ENCODE measurements at places on chromosomes 11 and 22. TPM values are rescaled to one million over a fixed set of nuclear protein-coding genes. Genes with fewer than 3 reads are reported as not detected.

- DNase-seq = peak; percentile 94
Observed at GRCh38 chr11:110196241-110196754, 100.1 kb downstream of the RDX start.

DNA sequence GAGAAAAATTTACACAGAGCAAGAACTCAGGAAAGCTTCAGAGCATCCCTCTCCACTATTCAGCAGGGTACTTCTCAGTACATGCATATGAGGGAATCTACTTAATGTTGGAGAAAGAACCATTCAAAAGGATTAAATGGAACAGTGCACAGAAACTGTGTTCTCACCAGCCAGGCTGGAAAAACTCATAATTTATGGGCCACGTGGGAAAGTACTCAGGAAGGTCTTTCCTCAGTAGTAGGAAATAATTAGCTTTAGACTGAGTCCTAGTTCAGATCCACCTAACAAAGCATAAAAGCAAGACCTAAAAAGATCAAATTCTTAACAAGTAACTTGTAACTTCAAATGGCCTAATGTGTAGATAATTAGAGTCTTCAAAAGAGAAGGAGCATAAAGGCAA is 134.0 kb downstream of the FAM76B start:
- DNase-seq = no peak

DNA sequence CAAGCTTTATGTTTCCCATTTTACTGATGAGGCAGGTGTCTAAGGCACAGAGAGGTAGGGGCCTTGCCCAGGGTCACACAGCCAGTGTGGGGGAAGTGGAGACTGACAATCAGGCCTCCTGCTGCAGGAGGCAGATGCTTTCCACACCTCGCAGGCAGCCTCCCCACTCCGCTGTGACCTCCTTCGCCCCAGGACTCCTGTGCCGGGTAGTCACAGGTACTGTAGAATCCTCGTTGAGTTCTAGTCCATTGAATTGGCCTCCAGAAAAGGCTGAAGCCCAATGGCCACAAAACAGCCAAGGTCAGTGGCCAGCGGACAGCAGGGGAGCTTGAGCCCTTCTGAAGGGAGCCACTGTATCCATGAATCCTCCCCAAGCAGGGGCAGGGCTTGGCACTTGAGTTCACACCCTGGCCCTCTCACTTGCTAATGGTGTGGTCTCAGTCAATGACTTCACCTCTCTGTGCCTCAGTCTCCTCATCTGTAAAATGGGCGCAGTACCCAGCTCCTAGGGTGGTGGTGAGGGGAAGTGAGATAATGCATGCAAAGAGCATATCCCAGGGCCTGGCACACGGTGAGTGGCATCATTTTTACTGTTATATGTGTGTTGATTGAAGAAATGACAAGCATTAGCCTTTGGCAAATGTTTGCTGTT is 1.1 kb upstream of the FXYD2 start:
- no peak for DNase-seq

- DNase-seq = no peak
Observed at GRCh38 chr11:65482306-65482850, 16.5 kb upstream of the MALAT1 start.

GRCh38 chr11:17541330-17541885 is 2.8 kb downstream of the USH1C start:
- peak; percentile 39 for DNase-seq

DNA sequence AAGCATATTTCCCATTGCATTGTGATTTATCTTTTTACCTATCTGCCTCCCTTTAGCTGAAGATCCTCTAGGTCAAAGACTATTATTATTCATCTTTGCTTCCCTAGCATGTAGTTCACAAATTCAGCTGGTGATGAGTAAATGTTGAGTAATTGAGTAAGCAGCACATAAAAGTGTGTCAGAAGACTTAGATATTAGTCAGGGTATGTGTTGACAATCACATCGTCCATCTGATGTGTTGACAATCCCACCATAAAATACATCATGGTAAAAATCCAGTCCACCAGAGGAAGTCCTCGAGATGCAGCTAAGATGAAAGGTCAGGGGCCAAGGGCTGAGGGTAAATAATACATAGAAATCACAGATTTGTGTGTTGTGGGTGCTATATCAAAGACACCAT is 22.9 kb upstream of the ABTB2 start:
- DNase-seq = peak; percentile 85

DNA sequence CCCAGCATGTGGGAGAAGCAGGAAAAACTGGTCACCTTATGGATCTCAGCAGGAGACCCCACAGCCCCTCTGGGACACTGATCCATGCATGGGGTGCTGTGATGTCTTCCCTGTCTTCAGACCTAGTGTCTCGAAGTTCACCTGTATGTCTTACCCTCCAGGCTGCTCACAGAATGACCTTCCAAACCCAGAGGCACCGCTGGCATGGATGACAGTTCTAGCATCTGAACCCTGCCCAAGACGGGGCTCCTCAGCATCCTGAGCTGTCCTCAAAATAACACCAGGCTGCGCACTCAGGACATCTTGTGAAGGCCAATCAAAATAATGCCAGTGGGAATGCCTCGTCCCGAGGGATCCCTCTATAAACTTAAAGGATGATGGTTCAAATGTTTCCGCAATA is 824.9 kb downstream of the TBC1D22A start:
- no peak for DNase-seq

DNA sequence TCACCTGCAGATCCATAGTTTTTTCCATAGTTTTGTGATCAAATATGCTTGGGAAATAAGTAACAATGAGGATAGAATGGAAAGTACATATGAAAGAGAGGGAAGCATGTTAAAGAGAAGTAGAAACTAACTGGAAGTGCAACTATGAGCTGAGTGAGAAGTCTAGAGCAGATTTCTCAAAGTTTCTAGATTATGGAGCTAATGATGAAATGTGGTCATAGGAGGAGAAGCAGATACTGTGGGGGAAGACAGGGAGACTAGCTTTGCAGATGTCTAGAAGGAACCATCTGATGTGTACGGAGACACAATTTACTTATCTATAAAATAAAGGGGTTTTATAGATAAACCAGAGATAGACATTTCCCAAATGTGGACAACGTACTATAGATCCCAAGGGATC is 37.1 kb downstream of the RELT start:
- no peak for DNase-seq

DNA sequence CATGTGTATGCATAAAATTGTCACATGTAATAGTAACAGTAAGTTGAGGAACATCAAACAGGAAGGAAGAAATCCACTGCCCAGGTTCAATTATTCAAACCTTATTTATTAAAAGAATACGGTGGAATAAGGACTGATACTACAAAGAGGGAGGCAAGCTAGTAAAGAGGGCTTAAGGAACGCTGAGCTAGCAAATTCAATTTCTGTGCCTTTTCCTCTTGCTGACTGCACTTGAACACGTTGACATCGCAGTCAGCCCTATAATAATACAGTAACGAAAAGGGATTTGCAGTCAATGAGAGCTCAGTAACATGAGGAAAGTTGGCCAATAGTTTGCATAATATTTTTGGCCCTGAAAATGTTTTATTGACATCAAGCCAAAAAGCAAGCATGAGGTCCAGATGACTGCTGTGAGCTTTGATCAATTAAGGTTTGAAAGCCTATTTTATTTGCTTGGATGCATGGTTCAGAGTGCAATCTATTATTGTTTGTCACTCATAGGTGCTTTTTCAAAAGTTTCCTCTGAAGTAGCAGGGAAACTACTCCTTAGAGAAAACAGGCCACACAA is 861.8 kb downstream of the LRRC4C start:
- no peak for DNase-seq

GRCh38 chr11:57460758-57461749 is 726 bp downstream of the RTN4RL2 start:
- no peak for DNase-seq

- no peak for DNase-seq
Observed at GRCh38 chr11:134561331-134561720, 149.3 kb upstream of the B3GAT1 start.

The TLCD5 gene
- 3.2 TPM for total RNA-seq

The POU2AF1 gene
- total RNA-seq = 0.53 TPM

The FOLR2 gene
- not detected for total RNA-seq

The CNTF gene
- total RNA-seq = 2.2 TPM

The RGL4 gene
- total RNA-seq = not detected

The HBG1 gene
- total RNA-seq = not detected

The PKP3 gene
- 248 TPM for total RNA-seq

The RNF26 gene
- 3.7 TPM for total RNA-seq

The GLB1L2 gene
- total RNA-seq = 1.0 TPM

Measured in mammary epithelial cell (primary cell).